ENCODE measurements at places on chromosomes 11 and 22.

GRCh38 chr11:26964339-26964738 lies 29.6 kb upstream of the FIBIN start:
- DNase-seq = no peak

DNA sequence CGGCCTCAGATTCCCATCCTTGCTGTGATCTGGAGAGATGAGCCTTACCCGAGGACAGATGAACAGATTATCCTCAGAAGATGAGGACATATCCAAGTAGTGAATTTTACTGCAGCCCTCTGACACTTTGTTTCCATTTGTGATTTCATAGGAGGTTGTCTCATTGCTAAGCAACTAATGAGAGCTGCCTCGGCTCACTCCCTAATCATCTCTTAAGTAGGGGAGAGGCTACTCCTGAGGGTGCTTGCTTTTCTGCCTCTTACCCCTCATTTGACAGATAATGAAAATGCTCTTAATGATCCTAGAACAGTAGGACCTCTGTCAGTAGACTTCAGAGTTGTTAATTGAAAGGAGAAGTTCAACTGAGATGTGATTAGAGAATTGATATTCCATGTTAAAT lies 150.9 kb downstream of the TBC1D22A start:
- no peak for DNase-seq

DNA sequence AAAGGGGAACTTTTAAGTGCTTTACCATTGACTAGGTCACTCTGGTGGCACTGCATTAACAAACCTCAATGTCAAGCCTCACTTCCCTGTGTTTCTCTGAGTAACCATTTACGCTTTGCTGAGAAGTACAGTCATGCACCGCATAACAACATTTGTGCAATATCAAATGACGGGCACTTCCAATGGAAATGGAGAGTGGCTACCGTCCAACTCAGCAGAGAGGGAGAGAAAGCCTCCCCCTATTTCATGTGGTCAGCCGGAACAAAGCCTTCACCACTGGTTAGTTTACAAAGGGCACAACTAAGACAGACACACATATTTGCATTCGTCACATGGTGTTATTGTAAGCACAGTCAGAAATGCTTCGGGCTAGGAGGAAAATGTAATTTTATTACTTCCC lies 117.3 kb downstream of the RASSF10 start:
- DNase-seq = no peak

DNA sequence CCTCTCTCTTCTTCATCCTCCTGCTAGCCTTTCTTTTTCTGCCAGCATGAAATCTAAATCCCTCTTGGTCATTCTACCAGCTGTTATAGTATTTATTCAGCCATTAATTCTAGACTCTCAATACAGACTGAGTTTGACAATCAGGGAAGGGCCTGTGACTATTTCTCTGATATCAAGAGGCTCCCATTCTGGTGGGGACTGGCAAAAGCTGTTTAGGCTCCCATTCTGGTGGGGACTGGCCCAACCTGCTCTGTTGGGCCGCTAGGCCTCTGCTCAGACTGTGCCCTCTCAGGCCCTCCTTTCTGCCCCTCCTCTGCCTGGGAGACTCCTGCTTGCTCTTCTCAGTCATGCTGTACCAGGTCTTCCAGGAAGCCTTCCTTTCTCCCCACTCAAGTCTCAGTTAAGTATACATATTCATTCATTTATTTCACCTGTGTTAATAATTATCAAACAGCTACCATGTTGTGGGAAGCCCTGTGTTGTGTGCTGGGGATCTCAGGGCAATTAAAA lies 323.7 kb upstream of the NARS2 start:
- no peak for DNase-seq

DNA sequence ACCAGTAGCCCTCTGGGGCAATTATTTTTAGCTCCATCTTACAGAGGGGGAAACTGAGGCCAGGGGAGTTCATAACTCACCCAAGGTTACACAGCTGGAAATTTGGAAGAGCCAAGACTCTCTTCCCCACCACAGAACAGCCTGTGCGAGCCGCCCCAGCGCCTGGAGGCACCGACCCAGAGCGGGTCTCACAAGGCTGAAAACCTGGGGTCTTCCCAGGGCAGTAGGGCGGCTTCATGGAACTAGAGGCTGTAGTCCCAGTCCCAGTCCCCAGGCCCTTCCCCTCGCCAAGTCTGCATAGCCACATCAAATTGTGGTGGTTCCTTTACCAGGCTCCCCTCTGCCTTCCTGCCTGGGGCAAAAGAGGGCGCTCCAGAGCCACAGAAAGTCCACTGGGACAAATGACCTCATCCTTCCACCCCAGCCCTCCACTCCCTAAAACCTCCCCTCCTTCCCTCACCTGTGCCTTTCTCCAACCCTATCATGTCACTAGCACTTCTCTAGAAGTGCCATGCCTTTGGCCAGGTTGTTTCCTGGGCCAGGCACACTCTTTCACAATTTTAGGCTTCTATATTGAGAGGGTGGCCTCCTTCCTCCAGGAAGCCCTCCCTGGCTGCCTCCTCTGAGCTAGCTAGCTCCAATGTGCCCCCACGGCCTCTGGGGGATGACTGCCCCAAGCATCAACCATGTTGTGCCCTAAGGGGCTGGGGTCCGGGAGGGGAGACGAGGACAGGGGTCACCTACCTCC lies 15.2 kb upstream of the CDC42EP1 start:
- DNase-seq = no peak
